ENCODE measurements at places on chromosomes 4 and X.
A peak's percentile ranks its signal among the peaks of the same experiment; 100 is the strongest.

GRCh38 chr4:187108845-187109244 is 385.2 kb upstream of the FAT1 start:
- no peak for DNase-seq

GRCh38 chr4:76969941-76970529 is 20.5 kb downstream of the SEPTIN11 start:
- DNase-seq, result no peak

DNA sequence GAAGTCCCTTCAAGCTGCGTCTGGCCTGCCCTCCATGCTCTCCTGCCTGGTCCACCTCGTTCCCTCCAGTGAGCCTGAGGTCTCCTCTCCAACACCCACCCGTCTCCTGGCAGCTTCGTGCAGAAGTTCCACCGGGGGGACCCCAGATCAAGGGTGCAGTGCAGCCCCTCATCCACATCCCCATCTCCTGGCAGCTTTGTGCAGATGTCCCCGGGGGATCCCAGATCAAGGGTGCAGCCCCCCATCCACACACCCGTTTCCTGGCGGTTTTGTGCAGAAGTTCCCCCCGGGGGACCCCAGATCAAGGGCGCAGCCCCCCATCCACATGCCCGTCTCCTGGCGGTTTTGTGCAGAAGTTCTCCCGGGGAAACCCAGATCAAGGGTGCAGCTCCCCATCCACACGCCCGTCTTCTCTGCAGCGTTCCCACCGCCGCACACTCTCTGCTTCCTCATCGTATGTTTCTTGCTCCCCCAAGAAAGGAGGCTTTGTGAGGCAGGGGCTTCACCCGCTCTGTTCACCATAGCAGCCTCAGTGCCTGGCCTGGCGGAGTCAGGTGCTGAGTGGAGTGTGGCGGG is 35.7 kb downstream of the PIGG start:
- DNase-seq, result no peak

DNA sequence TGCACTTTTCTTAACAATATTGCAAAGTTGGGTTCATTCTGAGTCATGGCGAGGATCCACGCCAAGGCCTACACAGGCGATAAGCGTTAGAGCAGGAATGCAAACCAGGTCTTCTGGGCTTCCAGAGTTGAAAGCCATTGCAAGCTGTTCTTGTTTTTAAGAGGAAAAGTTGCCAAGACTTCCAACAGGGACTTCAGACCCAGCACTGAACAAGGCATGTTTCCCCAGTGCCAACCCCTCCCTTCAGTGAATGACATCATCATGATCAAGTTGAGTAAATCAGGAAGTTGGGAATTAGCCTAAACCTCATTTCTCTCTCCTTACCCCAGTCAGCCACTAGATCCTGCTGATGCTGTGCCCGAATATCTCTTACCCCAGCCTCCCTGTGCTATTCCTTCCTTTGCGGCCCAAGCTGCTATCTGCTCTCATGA is 355.1 kb downstream of the HS3ST1 start:
- DNase-seq, result peak; percentile 91
